GM12864 (cell line): ENCODE measurements at places on chromosomes 16 and 17.

- DNase-seq, result no peak
These were observed 30.8 kb downstream of the CDIP1 start for GRCh38 chr16:4507588-4508345.

- DNase-seq, result no peak
These were observed 10.2 kb upstream of the MPP2 start for GRCh38 chr17:43917348-43918025.

GRCh38 chr17:57021226-57021940 is 43.5 kb downstream of the SCPEP1 start:
- no peak for DNase-seq

- no peak for DNase-seq
These were observed 68.1 kb upstream of the SEC14L1 start for GRCh38 chr17:77072670-77073069.

GRCh38 chr16:69861292-69862030 is 89.7 kb upstream of the CLEC18A start:
- DNase-seq, result no peak

GRCh38 chr16:31201582-31202413 is 762 bp downstream of the PYCARD start:
- no peak for DNase-seq

- DNase-seq, result no peak
These were observed 957.1 kb upstream of the SOX9 start for GRCh38 chr17:71163813-71164122.

DNA sequence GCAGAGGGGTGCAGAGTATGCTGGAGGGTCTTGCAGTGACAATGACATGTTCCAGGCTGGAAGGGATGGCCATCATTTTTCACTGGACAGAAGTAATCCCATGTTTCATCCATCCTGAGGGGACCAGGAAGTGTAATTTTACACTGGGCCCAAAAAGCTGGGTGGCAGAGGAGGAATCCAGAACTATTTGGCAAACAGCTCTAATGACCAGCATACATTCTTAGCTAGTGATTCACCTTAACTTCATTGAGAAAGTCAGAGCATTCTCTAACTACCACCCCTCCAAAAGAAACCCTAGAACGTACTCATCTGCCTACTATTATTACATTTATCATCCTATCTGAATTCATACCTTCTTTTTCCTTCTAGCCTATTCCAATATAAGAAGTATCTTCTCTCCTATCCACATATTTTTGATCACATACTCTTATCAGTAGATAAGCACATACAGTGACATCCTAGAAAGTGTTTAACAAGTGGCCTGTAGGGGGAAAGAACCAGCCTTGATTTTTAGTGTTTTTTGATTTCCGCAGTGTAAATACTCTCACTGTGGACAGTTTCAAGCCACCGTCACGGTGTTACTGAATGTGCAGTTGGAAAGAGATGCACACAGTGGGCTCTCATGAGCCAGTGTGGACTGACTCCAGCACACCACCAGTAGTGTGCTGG is 118.1 kb downstream of the FTO start:
- DNase-seq, result no peak

DNA sequence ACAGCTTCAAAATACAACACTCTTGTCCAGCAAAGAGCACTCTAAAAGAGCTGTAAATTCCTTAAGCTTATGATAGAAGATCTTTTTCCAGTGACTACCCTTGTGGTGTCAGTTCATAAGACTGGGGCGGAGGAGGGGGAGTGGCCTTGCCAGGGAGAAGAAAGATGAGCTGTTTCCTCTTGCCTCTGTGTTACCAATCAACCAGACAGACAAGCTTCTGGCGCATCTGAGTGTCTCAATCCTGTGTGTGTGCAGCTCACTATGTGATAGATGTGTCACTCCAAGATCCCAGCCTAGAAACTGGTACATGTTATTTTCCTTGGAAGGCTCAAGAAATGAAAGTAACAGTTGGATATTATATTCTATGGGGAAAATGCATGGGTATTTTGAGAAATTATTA is 167.4 kb upstream of the CACNG3 start:
- DNase-seq, result no peak

DNA sequence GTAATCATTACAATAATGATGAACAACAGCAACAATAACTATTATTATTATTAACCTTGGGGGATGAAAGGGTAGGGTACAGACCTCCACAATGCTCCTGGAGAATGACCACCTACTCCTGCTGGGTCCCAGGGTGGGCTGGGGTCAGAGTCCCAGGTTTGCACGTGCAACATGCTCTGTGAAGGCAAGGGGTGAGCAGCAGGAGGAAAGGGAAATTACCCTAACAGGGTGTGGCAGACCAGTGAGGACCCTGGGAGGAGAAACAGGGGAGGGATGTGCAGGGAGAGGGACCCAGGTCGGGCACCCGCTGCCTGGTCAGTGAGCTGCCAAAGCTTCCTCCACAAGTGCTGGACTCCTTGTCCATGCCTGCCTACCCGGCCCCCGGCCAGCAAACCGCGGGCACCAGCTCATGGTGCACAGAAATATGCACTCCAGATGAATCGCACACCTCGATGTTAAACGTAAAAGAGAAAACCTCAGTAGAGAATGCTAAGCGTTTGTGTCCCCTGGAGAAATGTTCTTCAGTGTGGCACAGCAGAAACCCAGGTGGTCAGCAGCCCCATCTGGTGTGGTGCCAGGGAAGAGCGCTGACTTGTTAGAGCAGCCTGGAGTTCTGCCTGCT is 767.1 kb downstream of the KCNJ18 start:
- DNase-seq, result no peak

GRCh38 chr17:27257031-27257357 is 36.9 kb upstream of the WSB1 start:
- DNase-seq, result no peak

GRCh38 chr16:88531346-88531745 is 38.9 kb upstream of the ZC3H18 start:
- no peak for DNase-seq

GRCh38 chr16:28573738-28574718 is 20.3 kb downstream of the SGF29 start:
- no peak for DNase-seq

- no peak for DNase-seq
These were observed 63.4 kb downstream of the SNX20 start for GRCh38 chr16:50617646-50618184.

DNA sequence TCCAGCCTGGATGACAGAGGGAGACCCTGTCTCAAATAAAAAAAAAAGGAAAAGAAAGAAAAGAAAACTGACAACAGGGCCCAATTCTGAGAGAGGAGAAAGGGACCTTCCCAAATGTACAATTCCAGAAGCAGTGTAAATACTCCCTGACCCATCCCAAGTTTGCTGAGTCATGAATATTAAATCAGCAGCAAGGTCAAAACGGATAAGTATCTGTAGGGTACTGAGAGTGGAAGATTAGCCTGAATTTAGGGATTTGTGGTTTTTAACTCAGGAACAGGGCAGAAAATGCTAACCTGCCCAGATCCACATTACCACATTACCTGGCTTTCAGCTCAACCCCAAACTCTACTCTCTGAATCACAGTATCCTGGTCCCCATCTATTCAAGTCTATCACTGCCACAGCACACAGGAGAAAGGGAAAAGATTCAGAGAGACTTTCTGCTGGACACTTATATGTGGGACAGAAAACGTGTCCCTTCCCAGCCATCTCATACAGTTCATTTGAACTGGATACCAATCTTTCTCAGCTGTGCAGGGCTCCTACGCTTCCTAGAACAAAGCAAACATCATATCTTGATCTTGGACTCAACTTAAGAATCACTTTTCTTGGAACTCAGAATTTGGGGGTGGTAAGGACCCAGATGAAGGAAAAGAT is 2.9 kb downstream of the FXR2 start:
- DNase-seq, result no peak

DNA sequence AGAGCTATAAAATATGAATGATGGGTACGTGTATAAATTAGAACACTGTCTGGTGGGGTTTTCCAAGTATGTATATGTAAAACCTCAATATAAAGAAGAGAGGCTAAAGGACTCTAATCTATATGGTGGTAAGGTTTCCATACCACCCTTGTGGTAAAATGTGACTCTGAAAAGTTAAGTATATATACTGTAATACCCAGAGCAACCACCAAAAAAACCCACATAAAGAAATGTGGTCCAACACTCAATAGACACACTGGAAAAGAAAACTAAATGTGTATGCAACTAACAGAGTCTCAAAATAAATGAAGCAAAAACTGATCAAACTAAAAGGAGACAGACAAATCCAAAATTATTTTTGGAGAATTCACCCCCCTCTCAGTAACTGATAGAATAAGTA is 72.2 kb downstream of the XPO6 start:
- no peak for DNase-seq

DNA sequence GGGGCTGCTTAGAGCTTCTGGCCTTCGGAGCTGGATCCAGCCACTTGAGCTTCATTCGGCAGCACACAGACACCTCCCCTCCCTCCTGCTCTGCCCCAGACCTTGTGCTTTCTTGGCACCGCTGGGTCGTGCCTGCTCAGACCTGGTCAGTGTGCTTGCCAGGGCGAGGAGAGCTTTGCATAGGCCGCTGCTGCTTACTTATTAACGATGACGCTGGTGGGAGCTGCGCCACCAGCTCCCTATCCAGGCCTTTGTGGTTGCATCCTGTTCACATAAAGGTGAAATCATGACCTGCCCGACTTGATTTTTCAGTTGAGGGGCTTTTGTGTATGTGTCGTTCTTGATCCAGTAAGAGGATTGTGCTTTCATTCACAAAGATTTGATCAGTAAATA is 101.1 kb downstream of the MSI2 start:
- no peak for DNase-seq

DNA sequence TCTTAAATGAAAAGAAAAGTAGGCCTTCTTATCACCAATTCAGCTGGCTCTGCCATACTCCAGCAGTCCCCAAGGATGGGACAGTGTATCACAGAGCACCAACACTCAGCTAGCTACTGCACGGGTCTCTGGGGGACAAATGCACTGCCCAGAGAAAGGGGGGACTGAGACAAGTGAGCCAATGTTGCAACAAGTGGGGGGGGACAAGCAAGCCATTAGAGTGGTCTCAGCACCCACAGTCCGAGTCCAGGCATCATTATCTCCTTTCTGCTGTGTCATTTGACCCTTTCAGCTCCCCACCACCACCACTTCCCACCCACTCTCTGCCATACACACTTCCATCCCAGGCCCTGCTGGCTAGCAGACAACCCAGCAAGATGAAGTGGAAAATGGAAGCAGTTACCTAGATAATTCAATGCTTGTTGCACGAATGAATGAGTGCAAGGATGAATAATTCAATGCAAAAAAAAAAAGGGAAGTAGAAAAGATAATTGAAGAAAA is 7.0 kb downstream of the TMEM132E start:
- DNase-seq, result no peak

GRCh38 chr17:63506627-63507026 is 16.5 kb upstream of the KCNH6 start:
- no peak for DNase-seq

DNA sequence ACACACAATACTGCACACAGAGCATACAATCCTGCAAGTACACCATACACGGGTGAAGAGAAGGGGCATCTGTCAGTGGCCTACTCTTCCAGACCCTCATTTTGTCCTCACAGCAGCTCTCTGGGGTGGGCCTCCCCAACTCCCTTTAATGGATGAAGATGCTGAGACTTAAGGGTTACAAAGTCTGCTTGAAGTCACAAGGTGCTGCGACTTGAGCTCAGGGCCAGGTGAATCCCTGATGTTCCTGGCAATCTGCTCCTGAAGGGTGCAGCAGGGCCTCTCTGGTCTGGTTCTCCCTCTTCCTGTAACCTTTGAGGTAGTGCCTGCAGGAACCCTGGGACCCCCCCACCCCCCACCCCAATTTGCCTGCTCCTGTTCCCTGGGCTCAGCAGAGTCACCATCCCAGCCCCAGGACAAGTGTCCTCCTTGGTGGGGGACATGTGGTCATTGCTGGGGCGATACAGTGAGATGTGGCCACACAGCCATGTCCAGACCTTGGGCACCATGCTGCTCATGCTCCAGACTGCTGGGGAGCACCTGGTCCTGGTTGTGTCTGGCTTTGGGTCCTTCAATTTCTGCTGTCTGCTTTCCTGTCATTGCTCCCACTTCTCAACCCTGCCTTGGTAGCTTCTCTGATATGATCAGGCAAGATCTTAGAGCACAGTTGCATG is 107.5 kb downstream of the METRNL start:
- DNase-seq, result no peak

DNA sequence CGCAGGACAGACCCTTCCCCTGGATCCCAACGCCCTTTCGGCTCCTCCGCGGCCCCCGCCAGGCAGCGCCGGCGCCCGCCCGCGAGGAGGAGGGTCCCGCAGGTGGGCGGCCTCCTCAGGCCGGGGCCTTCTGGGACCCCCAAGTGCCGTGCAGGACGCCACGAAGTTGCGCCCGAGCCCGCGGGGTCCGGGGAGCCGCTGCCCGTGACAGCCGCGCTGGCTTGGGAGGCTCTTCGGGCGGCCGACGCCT is 504 bp downstream of the ERN1 start:
- DNase-seq, result no peak
